Fibroblast of skin of scalp (primary cell): ENCODE measurements at places on chromosomes 11 and 22.

DNA sequence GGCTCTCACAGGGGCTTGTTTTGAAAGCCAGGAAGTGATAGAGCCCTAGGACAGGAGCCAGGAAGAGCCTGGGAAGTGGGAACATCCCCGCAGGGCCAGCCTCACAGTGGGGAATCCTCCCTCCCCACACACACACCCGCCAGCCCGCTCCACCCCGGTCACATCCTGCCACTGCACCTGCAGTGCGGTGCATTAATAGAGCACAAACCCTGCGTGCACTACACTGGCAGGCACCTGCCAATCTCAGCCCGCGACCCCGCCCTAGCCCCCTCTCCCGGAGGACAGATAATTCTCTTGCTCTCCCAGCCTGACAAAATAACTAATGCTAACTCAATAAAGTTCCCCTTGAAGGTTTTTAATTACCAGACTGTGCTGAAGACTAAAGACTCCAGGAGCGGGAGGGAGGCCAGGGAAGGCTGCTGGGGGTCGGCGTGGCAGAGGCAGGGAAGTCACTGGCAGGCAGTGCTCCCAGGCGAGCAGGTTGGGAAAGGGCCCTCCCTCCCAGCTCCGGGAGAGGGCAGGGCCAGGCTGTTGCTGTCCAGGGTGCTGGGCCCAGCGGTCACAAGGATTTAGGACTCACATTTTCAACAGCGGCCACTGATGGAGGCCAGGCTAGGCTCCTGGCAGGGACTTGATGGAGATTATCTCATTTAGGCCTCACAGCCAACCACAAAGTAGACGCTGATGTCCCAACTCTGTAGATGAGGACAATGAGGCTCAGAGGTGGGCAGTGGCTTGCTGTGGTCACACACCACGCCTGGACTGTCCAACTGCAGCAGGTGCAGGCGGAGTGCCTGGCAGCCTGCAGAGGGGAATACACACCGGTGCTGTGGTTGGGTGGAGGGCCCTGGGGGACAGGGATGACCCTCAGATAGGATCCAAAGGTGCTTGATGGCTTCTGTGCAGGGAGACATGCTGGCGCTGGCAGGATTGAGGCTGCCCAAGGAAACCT, 23.9 kb upstream of the TCF20 start:
- peak; percentile 53 for DNase-seq

- DNase-seq, result no peak
Measured at GRCh38 chr11:77131560-77131959, 3.5 kb downstream of the MYO7A start.

DNA sequence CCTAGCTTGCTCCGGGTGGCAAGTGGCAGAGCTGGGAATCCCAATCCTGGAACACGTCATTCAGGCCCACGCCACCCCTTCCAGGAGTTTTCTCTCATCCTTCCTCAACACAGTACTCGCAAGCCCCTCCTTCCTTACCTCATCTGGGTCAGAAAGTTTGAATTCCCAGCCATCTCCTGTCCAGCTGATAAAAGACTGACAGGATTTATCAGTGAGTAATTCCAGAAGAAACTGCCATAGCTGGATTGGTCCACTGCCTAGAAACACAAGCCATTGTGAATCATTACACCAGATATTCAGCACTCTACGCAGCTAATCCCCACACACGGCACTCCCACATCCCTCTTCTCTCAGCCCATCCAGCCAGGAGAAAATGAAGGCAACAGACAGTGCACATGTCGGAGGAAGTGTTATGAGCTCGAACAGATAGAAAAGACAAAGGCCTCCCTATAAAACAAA, 124.0 kb downstream of the ETS1 start:
- DNase-seq, result peak; percentile 91

DNA sequence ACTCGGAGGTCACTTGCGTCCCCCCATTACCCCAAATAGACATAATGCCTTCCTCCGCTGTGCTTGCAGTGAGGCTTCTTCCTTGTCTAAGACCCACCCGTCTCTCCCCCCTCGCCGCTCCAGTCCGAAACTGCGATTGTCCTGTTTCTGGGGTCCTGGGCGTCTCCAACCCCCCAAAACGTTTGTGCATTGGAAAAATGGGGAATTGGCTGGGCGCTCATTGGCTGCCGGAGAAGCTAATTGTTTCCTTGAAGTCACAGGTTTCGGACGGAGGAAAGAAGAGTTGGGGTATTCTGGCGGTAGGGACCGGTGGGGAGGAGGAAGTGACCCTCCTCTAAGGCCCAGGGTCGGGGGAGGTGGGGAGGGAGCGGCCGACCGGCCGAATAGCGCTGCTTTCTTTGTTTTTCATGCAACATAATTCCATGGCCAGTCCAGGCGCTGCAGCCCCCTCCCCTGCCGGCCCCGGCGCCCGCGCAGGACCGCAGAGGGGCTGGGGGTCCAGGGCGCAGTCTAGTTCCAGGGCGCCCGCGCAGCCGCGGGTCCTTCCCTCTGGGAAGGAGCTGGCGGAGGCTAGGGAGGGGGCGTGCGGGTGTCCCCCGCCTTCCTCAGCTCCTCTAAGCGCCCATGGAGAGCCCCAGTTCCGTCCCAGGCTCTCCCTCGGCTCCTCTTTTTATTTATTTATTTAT, 12.7 kb upstream of the CPT1A start:
- DNase-seq, result no peak

- DNase-seq, result no peak
Measured at GRCh38 chr11:18492888-18493287, 33.9 kb downstream of the TSG101 start.

- DNase-seq, result no peak
Measured at GRCh38 chr11:45702511-45702910, 37.1 kb upstream of the CHST1 start.

DNA sequence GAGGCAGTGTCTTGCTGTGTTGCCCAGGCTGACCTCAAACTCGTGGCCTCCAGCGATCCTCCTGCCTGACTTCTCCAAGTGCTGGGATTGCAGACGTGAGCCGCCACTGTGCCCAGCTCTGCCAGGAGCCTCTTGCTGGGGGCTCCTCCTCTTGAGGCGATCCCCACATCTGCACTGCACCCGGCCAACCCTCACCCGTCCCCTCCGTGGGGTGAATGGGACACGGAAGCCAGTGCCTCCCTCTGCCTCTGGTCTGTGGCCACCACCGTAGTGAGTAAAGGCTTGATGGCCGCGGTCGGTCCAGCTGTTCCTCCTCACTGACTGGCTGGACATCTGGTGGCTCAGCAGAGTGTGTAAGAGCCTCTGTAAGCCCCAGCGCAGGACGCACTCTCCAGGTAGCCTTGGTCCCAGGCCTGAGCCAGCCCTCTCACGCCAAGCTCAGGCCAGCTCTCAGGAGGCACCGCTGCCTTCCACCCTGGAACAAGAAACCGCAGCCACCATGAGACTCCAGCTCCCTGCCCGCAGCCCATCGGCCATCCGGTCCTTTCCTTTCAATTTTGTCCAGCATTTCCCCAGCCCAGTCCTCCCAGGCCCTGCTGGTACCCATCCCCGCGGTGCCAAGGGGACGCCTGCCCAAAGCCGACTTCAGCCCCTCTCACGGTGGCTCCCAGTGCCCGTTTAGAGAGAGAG, 100.3 kb downstream of the BRD1 start:
- DNase-seq, result no peak

- DNase-seq, result no peak
Measured at GRCh38 chr11:11211186-11211585, 141.9 kb downstream of the CSNK2A3 start.

DNA sequence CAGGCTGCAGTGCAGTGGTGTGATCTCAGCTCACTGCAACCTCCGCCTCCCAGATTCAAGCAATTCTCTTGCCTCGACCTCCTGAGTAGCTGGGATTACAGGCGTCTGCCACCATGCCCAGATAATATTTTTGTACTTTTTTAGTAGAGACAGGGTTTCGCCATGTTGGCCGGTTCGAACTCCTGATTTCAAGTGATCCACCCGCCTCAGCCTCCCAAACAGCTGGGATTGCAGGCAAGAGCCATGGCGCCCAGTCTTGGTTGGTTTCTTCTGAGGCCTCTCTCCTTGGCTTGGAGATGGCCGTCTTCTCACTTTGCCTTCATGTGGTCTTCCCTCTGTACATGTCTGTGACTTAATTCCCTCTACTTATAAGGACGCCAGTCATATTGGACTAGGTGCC, 254.6 kb downstream of the BUD13 start:
- DNase-seq, result no peak

GRCh38 chr22:38419121-38419857, 35.7 kb downstream of the KCNJ4 start:
- no peak for DNase-seq

GRCh38 chr11:132981131-132981956, 551.0 kb downstream of the OPCML start:
- DNase-seq, result no peak

DNA sequence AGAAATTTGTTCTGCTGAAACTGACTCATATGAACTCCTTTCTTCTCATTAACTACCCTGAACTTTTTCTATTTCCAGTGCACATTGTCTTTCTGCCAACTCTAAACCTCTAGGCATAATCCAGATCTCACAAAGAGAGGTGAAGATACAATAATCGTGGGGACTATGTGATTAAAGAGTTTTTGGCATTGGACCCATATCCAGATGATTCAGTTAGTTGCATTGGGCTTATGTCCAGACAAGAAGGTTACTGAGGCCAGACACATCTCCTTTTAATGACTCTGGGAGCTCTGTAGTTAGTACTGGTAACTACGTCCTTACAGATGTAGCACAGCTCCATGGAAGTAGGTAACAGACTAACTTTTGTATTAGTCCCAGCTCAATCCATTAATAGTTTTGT, 273.0 kb downstream of the CASP12 start:
- DNase-seq, result peak; percentile 2

GRCh38 chr11:120028181-120028896, 109.6 kb downstream of the TRIM29 start:
- DNase-seq, result no peak

DNA sequence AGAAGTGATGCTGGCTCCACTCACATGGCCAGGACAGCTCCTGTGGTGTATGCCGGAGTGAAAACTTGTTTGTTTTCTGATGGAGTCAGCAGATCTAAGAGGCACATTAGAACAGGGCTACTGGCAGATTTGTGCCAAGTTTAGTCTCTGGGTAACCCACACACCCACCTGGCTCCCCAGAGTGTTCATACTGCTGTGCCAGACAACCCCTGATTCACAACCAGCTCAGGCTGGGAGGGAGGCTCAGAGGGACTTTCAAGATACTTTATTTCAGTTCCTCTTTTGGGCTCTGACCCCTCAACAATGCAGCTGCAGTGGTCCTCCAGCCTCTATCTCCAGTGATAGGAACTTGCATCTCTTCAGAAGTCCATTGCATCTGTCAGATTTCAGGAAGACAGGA, 8.5 kb downstream of the NTM start:
- DNase-seq, result no peak

DNA sequence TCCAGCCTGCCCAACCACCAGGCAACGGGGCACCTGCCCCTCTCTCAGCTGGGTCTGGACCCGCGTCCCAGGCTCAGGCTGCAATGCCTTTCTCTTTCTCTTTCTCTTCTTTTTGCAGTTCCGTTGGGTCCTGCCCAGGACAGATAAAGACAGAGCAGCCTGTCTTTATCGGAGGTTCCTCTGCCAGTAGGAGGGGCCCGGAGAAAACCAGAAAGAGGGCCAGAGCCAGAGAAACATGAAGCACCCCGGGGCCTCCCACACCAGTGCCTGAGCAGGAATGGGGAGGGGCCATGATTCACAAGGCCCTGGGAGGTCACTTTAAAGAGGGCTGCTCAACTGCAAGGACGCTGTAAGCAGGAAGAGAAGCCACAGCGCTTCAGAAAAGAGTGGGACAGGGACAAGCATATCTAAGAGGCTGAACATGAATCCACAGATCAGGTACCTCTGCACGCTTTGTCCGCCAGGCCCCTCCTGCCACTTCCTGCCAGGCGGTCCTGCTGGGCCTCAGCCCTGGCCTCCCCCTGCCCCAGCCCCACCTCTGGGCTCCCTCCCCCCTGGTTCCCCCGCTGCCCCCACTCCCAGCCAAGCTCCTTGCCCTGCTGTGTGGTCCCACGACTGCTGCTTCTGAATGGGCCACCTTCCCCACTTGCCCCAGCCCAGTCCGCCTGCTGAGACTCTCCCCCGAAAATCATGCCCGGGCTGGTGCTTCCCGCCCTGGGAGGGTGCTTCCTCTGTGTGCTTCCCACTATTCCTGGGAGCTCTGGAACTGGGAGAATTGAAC, at the start of gene APOBEC3C:
APOBEC3C (plus strand) TSS at position 316 of the 781 bp plus-strand sequence; CDS start at position 422, 106 bp downstream.
- peak; percentile 91 for DNase-seq

- no peak for DNase-seq
Measured at GRCh38 chr22:48318575-48319320, 1508.9 kb downstream of the BRD1 start.

DNA sequence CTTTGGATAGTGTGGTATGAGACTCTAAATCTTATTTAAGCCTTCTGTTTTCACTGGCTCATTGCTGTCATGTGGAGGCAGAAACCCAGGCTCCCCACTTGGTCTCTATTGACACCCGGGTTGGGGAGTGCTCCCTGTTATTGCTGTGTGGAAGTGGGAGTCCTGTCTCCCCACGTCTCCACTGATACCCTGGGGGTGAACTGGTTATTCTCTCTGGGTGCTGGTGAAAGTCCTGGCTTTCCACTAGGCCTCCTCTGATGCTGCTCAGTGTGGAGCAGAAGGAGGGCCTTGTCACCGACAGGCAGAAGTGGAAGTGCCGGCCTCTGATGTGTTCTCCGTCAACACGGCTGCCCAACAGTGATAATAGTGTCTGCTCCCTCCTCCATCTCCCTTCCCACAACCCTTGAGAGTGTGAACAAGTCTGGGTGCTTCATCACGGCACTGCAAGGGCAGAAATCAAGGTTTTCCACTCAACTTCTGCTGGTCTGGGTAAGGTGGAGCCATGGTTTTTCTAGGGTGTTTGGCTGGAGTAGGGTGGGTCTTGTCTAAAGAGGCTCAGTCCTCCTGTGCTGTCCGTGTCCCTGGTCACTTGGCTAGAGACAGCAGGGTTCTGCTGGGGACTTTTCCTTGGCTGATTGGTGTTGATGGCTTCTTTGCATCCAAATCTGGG, 240.7 kb upstream of the B3GAT1 start:
- DNase-seq, result no peak

GRCh38 chr11:36409152-36409816, 100.8 kb downstream of the TRAF6 start:
- no peak for DNase-seq

DNA sequence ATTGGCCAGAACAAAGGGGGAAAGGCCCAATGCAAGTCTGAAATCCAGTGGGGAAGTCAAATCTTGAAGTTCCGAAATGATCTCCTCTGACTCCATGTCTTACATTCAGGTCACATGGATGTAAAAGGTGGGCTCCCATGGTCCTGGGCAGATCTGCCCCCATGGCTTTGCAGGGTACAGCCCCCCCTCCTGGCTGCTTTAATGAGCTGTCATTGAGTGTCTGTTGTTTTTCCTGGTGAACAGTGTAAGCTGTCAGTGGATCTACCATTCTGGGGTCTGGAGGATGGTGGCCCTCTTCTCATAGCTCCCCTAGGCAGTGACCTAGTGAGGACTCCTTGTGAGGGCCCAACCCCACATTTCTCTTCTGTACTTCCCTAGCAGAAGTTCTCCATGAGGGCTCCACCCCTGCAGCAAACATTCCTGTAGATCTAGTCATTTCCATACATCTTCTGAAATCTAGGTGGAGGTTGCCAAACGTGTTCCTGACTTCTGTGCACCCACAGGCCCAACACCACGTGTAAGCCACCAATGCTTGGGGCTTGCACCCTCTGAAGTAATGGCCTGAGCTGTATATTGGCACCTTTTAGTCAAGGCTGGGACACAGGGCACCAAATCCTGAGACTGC, 9.3 kb downstream of the CARD18 start:
- no peak for DNase-seq
